Psoas muscle (tissue), 8 donors: ENCODE measurements at places on chromosomes 12 and 14.

- no peak for DNase-seq
These were observed 398.2 kb downstream of the DPF3 start for GRCh38 chr14:72495668-72496067.

DNA sequence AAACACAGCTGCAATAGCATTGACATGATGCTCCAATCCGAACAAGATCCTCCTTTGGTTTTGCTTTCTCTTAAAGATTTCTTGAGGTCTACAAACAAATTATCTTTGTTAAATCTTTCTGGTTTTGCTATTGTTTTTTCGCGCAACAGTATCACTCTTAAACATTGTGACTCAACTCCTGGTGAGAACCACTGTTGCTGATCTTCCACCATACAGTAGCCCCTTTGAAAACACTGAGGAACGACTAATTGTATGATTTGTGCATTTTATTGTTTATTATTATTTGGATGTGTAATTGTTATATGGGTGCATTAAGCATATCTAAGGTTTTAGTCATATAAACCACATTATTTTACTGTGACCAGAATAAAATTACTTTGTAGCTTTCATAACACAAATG, 282.8 kb downstream of the EGLN3 start:
- no peak for DNase-seq

GRCh38 chr12:122399592-122400373, 22.7 kb downstream of the CLIP1 start:
- peak; percentile 88 for DNase-seq

- DNase-seq, result no peak
These were observed 15.7 kb downstream of the NDUFA12 start for GRCh38 chr12:94987801-94988200.

GRCh38 chr12:49865782-49866135, 22.9 kb upstream of the BCDIN3D start:
- no peak for DNase-seq

GRCh38 chr12:119288576-119288975, 46.0 kb upstream of the CCDC60 start:
- no peak for DNase-seq

DNA sequence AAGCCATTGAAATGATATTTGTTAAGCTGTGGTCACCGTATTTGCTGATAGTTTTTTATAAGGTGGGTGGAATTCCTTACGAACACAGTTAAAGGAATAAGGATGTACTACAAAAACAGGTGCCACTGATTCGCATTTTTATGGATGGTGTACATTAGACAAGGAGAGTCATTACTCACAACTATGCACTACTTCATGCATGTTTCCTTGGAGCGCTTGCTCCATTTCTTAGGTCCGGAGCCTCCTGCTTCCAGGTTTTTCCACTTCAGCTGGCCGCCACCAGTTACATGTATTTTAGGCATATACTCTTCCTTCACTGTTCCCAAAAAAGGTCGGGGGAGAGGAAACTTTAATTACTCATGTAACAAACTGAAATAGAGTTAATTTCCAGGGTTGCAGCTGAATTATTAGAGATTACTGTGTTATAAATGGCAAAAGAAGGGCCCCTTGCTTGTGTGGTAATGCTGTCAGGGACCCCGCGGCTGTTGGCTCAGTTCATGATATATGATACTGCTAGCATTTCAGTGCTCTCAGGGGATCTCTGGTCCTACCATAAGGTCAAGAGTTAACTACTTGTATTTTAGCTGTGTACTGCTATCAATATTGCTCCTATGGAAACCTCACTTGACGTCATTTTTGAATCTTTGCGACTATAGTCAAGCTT, 454.7 kb downstream of the NPAS3 start:
- DNase-seq, result no peak

DNA sequence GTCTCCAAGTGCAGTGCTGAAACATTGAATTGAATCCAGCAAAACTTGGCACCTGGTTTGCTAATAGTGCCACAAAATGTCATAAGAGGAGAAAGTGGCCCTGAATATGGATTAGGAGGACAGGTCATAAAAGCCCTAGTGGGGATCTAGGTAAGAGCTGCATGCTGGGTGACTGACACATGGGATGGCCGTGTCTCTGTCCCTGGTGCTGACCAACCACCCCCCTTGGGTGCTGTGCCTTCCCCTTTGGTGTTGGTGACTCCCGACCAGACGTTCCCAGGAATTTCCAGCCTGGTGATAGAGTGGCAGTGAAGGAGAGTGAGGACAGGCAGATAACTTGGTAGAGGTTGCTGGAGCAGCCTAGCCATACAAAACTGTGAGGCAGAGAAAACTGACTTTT, 142.8 kb downstream of the VRK1 start:
- no peak for DNase-seq

DNA sequence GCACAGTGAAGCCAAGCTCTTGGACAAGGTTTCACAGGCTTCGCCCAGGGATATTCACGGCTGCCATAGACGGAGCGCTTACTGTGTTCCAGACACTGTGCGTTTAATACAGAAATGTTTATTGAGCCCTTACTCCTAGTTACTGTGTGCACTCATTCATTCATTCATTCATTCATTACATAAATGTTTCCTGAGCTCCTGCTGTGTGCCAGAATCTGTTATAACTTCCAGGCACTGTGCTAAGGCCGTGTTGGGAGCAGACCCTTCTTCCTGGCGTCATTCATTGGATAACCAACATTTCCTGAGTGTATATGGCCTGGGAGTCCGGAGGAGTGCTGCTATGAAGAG, 760 bp upstream of the MED13L start:
- DNase-seq, result no peak

GRCh38 chr14:61452452-61452851, 131.1 kb downstream of the PRKCH start:
- DNase-seq, result no peak

DNA sequence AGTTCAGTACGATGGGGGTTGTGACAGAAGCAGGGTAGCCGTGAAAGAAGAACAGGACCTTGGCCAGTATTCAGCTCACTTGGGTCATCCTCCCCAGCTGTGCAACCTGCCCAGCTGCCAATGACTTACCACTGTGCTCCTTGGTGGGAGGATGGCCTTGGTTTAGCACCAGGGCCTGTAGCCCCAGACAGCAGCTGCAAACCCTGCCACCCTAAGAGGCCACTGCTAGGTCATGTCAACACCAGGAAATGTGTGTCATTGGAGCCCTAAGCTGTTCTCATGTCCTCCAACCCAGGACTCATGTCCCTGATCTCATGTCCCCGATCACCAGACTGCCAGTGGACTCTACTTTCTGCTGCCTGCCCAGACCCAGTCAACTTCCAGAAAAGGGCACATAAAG, 3.0 kb upstream of the CRACR2A start:
- peak; percentile 62 for DNase-seq

DNA sequence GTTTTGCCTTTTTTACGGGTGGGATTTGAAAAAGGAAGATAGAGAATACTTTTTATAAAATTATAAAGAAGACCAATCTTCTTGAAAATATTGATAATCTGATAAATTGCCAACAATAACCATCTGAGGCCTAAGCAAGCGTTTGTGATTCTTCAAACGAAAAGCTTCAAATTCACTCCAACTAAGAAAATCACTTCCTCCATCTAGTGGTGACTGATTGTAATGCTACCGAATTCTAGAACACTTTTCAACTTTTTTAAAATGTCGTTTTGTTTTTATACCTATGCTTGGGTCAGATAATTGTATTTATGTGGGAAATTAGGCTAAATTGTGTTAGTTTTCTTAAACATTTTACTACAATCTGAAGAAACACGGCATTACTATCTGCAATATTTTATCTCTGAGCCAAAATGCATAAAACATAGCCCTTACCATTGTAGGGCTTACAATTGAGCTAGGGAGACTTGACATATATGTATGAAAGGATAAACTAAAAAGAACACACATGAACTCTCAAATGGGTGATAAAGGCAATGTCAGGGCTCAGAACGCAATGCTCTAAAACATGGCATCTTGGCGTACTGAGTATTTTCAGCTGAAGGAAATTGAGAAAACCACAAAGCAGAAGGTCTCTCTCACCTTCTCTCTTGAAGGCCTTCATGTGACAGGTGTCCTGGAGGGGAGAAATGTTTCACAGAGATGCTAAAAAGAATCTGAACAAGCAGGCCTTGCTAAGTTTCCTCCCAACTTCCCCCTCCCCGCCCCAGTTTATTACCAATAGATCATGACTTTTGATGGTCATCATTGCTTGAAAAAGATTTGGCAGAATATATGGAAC, 36.8 kb upstream of the G2E3 start:
- DNase-seq, result no peak

DNA sequence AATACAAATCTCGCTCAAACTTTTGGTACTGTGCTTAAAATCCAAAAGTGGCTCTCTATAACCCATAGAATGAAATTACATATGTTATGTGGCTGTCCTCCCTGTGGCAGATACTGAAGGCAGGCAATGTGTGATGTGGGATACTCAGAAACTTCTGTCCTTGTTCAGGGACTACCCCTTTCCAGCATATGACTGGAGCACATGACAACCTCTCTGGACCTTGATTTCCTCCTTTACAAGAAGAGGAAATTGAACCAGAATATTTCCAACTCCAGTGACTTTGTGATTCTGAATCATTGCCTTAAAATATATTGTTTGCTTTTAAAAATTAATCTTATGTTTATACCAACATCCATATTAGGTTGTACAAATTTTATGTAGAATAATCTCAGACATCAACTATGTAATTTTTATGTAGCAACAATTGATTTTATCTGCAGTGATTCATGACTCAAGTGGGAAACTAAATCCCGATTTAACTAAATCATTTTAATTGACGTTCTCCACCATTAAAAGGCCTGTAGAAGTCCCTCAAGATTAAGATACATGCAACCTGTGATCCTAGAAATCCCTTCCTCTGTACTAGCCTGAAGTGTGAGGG, 162.4 kb downstream of the AKAP6 start:
- no peak for DNase-seq

GRCh38 chr14:106315436-106315835, 789.1 kb downstream of the TMEM121 start:
- DNase-seq, result no peak

- DNase-seq, result no peak
These were observed 3.5 kb upstream of the HOXC6 start for GRCh38 chr12:54024581-54025305.

GRCh38 chr14:94707494-94707893, 62.4 kb downstream of the GSC start:
- no peak for DNase-seq

GRCh38 chr14:90828642-90829487, 12.6 kb upstream of the TTC7B start:
- peak; percentile 51 for DNase-seq

GRCh38 chr14:74362361-74362915, 14.2 kb downstream of the VRTN start:
- DNase-seq, result peak; percentile 83

- DNase-seq, result peak; percentile 46
These were observed 30.5 kb upstream of the MON2 start for GRCh38 chr12:62436164-62436503.

- DNase-seq, result no peak
These were observed 245.1 kb upstream of the ATXN7L3B start for GRCh38 chr12:74292351-74293194.

- no peak for DNase-seq
These were observed 136.5 kb upstream of the CCND2 start for GRCh38 chr12:4137015-4137414.

DNA sequence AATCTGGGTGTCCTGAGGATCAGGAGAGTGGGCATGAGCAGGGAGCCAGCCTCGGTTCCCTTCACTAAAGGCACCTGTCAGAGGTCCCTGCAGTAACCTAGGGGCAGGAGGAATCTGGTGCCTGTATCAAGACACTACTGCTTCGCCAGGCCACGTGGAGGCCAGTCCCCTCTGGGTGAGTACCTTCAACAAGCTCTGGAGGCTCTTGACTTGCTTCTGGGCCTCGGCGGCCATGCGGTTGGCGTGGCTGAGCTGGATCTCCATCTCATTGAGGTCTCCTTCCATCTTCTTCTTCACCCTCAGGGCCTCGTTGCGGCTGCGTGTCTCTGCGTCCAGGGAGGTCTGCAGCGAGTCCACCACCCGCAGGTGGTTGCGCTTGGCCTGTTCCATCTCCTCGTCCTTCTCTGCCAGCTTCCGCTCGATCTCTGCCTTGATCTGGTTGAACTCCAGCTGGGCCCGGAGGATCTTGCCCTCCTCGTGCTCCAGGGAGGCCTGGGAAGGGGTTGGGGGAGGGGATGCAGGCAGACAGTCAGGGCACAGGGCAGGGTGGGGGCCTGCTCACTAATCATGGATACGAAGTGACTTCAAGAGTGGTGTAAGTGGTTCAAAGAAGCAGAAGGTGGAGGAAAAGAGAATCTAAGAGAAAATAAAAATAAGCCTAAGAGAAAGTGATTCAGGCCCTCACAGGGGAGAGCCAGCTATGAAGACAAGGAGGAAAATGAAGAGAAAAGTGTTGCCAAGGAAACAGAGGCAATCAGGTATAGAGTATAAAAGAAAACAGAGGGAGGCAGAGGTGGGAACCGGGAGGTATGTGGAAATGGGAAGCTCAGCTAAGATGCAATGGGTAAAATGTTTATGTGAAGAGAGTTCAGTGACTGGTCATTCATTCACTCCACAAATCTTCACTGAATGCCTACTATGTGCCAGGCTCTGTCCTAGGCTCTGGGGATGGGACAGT, 8.0 kb upstream of the MYH6 start:
- DNase-seq, result no peak

- peak; percentile 75 for DNase-seq
These were observed 14.7 kb downstream of the AACS start for GRCh38 chr12:125079648-125080645.

GRCh38 chr12:101356794-101357193, 50.8 kb downstream of the ARL1 start:
- no peak for DNase-seq

DNA sequence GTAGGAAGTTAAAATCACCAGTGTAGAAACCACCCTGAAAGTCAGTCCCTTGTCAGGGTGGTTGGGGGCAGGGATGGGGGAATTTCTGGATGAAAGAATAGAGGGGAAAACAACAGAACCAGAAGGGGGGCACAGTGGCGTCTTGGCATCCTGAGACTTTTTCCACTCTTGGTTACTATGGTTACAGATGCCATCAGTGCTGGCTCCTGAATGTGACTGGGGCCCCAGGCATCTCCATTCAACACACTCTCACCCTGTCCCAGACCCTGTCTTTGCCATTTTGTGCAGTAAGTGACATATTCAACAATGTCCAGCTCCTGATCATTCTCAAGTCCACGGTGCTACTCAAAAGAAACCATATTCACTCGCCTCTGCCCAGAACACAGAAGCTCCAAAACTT, 11.3 kb downstream of the KCNK10 start:
- no peak for DNase-seq

DNA sequence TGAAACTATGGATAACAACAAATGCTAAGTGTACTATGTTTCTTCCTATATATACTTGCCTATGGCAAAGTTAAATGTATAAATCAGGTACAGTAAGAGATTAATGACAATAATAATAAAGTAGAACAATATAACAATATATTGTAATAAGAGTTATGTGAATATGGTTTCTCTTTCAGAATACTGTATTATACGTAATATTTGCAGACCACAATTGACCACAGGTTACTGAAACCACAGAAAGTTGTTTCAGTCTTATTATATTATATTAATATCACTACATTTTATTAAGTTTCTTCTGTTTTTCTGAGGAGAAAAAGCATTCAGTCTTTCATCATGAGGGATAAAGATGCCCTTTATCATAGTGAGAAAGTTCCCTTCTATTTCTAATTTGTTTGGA, 131.2 kb downstream of the EML1 start:
- no peak for DNase-seq
